Naive thymus-derived CD8-positive, alpha-beta T cell (primary cell): ENCODE measurements at places on chromosomes 1 and 21.

DNA sequence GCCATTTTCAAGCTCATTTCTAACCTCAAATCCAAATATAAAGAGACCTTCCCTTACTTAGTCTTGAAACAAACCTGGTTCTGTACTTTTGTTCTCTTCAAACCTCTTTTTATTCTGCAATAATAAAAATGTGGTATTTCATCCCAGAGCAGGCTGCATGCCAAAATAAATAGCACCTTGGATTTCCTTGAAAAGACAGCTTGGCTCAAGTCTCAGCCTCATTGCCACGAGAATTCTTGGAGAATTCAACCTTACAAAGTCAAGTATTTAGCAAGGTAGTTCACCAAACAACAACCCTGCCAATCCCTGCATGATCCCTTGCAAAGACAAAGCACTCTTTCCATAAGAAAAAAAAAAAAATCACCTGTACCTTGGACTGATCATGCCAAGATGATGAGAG is 33.8 kb downstream of the KANK4 start:
- no peak for DNase-seq

- no peak for DNase-seq
These were observed 1.8 kb downstream of the BTG3 start for GRCh38 chr21:17610911-17611310.

DNA sequence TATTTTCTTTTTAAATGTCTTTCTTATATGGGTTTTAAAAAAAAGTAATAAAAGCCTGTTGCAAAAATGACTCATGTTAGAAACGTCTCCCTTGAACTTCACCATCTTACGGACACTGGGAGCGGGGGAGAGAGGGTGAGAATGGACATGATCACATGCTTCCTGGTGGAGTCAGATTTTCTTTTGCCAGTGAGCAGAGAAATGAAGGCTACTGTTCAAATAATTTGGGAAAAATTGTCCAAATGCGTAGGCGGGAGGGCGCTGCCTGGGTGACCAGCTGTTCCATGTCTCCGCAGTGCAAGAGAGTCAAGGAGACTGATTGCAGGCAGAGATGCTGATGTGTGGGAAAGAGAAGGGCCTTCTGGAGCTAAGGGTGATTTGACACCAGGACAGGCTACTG is 23.1 kb downstream of the EIF2D start:
- no peak for DNase-seq

GRCh38 chr1:19435181-19435580 is 50.2 kb downstream of the CAPZB start:
- no peak for DNase-seq

DNA sequence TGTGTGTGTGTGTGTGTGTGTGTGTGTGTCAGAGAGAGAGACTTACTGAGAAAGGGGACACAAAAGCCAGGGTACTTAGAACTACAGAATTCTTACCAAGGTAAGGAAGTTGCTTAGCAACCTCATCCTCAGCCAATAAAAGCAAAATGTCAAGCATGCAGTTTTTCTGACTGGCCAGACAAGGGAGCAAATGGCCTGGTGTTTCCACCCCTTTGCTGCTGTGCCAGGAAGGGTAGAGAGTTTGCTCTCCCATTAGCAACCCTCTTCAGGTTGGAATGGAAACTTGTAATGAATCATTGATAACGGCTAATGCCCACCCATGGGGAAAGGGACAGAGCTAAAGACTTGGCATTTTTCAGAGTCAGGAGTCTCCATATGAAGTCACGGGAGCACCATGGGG is 10.6 kb downstream of the RXRG start:
- DNase-seq = no peak

DNA sequence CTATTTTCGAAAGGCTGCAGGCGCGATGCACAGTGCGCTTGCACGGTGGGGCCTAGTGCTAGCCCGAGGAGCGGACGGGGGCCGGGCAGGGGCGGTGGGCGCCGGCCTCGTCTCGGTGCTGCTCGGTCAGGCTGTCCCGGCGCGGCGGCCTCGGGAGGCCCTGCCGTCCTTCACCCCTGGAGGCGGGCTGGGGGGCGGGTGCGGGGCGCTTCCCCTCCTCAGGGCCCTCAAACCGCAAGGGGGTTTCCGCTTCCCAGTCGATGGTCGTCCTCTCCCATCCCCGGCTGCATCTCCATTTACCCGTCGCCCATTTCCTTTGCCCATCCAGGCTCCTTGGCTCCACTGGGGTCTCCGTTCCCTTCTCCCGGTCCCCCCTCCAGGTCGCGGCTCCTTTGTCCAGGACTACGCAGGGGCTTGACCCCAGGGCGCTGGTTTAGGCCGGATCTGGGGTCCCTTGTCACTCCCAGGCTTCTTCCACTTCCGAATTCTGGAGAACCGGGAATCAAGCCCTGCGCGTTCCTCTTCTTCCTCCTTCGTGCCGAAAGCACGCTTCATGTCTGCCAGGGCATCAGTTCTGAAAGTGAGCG is 196.3 kb upstream of the LMO4 start:
- DNase-seq = no peak

DNA sequence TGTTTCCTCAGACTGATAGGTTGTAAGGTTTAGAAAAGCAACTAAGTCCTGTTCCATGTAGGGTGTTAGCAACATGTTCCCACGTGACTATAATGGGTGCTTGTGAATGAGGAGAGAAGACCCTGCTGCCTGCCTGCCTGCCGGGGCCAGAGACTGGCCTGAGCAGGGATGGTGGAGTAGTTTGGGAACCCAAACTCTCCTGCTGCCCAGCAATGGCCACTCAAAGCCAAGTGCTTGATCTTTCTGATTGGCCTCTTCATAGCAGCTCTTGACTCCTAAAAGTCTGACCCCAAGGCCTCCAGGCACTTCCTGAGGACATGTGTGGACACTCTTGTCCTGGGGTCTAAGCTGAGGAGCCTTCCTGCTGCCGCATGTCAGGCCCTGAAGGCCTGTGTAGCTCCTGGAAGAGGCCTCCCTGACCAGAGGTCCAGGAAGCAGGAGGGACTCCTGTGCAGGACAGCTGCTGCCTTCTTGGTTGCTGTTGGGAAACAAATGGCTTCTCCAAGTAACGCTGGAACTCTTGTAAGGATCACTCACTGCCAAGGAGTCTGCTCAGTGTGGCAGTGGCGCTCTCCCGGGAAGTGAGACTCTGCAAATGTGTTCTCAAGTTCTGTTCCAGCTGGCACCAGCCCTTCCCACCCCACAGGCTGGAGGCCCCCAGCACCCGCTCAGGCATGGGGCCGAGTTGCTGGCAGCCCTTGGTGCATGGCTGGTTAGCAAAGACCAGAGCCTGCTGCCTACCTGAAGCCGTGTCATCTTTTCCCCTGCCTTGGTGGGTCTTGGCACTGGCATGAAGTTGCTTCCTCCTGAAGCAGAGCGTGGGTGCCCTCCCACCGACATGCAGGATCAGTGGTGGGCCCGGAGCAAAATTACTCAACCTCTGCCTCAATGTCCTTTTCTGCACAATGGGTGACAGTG is 35.5 kb downstream of the MAN1C1 start:
- DNase-seq = no peak

DNA sequence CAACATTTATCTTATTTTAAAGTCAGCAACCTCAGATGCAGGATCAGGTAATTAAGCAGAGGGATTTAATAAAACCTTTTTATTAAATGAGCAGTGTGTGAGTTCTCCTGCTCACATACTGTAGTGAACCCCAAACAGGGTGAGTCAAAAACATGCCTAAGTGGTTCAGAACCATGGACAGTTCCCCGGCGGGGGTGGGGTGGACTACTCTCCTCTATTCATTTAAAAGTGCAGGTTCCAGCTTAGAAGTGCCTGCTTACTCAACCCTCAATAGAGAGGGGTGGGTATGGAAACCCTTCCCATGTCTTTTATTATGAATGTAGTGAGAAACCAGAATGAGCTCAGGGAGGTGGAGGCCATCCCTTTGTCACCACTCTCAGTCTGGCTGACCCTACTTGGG is 397.9 kb downstream of the HHAT start:
- DNase-seq = peak; percentile 9

GRCh38 chr1:234094172-234094571 is 189.7 kb downstream of the SLC35F3 start:
- no peak for DNase-seq

- peak; percentile 20 for DNase-seq
These were observed 323.1 kb upstream of the FAM78B start for GRCh38 chr1:166489670-166490436.

GRCh38 chr1:161031874-161032273 is 6.9 kb downstream of the TSTD1 start:
- no peak for DNase-seq

- no peak for DNase-seq
These were observed 84.5 kb upstream of the LRRC7 start for GRCh38 chr1:69483246-69483645.

- no peak for DNase-seq
These were observed 17.2 kb downstream of the CASZ1 start for GRCh38 chr1:10779201-10779600.

- DNase-seq = no peak
These were observed 32.1 kb downstream of the ADCY10 start for GRCh38 chr1:167881786-167882185.

DNA sequence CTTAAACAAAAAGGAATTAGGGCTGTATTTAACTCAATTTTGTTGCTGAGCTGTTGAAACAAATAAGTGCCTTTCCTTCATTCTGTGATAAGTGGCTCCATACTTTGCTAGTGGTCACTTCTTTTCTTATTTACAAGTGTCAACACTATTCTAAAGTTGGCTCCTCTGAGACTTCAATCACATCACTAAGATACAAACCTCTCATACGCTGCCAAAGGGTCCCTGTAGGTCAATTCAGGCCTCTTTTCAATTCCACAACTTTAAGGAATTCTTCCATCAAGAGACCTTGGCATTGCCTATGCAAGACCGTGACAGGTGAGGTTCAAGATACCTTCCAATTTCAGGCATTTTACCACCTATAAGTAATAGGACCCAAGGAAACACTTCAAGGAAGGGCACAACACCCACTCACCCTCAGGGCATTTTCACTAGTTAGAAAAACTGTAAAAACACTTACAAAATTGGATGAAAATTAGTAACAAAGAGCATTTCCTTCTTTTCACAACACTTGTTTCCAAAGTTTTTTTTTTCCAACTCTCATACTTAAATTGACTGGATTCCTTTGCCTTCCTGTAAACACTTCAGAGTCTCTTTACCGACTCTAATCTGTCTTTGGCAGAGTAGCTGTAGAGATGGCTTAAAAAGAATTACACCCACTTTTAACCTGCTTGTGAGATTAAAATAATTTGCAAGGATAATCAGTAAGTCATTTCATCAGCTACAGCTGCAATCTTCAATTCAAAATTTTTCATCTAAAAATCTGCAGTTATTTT is 24.5 kb downstream of the SERBP1 start:
- DNase-seq = no peak
